ENCODE measurements at places on chromosomes 11 and 22. TPM values are rescaled to one million over a fixed set of nuclear protein-coding genes. Genes with fewer than 3 reads are reported as not detected.

The ZP1 gene
- not detected for total RNA-seq

- peak; percentile 24 for DNase-seq
These were observed 15.3 kb upstream of the MUC5B start for GRCh38 chr11:1207401-1208143.

- no peak for DNase-seq
These were observed 23.6 kb downstream of the HIRA start for GRCh38 chr22:19407649-19408606.

GRCh38 chr22:44380756-44381486 lies 68.2 kb upstream of the SHISAL1 start:
- no peak for DNase-seq

The HPX gene
- total RNA-seq, result 1.0 TPM

DNA sequence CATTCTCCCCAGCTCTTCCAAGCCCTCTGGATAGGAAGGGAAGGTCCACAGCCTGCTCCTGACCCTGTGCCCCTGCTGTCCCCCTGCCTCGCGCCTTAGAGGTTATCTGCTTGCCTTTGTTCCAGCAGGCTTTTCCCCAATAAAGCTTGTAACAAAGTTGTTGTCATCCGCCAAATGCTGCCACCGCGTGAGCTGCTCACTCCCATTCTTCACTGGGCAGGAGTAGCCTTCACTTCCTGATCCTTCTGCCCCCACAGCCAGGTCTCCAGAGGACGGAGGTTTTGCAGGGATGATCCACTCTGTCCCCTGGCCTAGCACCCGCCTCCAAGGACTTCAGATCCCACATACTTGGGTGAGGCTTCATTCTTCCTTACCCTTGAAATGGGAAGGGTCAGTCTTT lies 94.0 kb upstream of the RASSF10 start:
- DNase-seq, result no peak

- DNase-seq, result no peak
These were observed 771.4 kb downstream of the BRD1 start for GRCh38 chr22:49056301-49056700.

The ZNF74 gene
- 34.3 TPM for total RNA-seq

- DNase-seq, result peak; percentile 24
These were observed 5.2 kb downstream of the CAPN5 start for GRCh38 chr11:77071671-77072605.

- no peak for DNase-seq
These were observed 166.4 kb downstream of the CASP12 start for GRCh38 chr11:104731890-104732289.

GRCh38 chr22:23845265-23846080 lies 6.7 kb upstream of the DERL3 start:
- DNase-seq, result no peak

The F2 gene
- total RNA-seq, result not detected
